ENCODE measurements at places on chromosomes 1 and 21.

DNA sequence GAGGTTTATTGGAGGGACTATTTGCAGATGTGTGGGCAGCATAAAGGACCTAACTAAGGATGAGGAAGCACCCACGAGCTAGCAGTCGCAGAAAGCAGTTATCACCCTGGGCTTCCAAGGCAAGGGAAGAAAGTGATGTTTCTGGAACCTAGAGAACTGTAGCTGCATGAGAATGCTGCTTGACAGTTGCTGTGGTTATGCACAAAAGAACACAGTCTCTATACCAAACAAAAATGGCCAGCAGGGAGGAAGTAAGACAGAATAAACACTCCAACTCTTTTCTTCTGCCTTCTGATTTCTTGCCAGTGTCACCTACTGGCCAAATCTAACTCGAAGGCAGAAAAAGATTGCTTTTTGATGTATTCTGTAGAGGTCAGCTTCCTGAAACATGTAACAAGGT is 190.2 kb downstream of the RASAL2 start:
- DNase-seq, result no peak

GRCh38 chr1:217244971-217245370 is 385.9 kb downstream of the GPATCH2 start:
- no peak for DNase-seq

DNA sequence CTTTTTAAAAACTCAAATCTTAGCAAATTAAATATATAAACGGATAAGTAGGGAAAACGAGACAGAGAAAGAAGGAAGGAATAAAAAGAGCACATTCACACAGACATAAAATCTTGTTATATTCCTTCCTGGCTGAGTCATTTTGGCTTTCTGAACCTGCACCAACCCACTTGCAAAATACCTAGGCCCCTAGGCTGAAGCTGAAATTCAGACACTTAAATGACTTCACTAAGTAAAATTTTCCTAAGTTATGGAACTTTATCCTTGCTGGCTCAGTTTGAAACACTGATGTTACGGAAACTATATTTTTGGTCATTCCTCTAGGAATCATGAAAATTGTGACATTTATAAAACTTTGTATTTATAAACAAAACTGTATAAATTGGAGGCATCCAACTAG is 462.8 kb upstream of the NFIA start:
- no peak for DNase-seq

DNA sequence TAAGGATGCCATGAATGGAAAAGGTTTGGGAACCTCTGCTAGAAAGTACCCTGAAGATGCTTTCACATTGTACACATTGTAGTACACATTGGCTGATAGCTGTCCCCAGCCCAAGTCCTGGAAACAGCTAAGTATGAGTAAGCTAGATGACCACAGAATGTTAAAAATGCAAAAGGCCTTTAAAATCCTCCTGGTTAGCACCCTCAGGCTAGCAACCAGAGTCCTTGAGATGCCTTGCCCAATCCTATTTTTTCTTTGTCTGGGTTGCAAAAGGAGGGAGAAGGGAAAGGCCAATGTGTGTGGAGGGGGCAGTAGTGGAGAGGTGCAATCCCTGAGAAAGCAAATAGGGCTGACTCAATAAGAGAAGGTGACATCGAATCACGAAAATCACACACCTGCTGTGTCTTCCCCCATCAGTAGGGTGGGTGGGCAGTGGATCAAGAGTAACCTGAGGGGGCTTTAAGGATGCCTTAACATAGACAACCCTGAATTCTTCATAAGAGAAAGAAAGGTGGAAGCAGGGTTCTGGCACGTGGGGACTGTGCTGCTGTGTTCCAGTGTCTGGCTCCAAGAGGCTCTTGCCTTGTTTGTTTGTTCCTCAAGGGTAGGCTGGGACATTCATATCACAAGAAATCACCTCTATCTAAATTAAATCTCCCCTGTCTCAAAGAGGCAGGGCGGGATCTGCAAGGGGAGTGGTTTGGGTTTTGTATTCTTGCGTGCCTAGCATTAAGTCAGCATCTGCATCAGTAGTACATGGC is 266.2 kb upstream of the PLXNA2 start:
- no peak for DNase-seq

- DNase-seq, result no peak
Observed at GRCh38 chr1:11854519-11854918, 4.2 kb downstream of the NPPB start.

DNA sequence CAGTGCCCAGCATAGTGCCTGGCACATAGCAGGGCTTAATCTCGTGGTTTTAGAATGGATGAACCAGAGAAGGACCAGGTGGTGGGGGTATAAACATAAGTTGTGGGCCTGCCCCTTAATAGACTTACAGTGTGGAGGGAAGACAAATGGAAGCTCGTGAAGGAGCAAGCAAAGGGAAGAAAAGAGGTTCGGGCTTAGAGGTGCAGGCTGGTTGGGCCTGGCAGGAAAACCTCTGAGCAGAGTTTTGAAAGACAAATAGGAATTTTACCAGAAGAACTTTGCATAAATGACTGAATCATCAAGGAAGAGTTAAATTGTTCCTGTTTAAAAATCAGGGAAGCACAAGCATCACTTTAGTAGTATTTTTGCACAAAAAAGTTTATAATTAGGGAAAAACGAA is 4.5 kb downstream of the RHOU start:
- DNase-seq, result no peak

GRCh38 chr1:3457910-3458883 is 3.7 kb downstream of the ARHGEF16 start:
- DNase-seq, result no peak

GRCh38 chr1:36419569-36419968 is 21.9 kb upstream of the LSM10 start:
- DNase-seq, result no peak

- no peak for DNase-seq
Observed at GRCh38 chr1:2916706-2917105, 104.6 kb upstream of the ACTRT2 start.

- DNase-seq, result no peak
Observed at GRCh38 chr1:228891272-228892034, 156.2 kb downstream of the RHOU start.

- no peak for DNase-seq
Observed at GRCh38 chr1:35561297-35561971, 3.8 kb downstream of the NCDN start.

GRCh38 chr1:107704911-107705310 is 260.1 kb downstream of the VAV3 start:
- DNase-seq, result no peak

DNA sequence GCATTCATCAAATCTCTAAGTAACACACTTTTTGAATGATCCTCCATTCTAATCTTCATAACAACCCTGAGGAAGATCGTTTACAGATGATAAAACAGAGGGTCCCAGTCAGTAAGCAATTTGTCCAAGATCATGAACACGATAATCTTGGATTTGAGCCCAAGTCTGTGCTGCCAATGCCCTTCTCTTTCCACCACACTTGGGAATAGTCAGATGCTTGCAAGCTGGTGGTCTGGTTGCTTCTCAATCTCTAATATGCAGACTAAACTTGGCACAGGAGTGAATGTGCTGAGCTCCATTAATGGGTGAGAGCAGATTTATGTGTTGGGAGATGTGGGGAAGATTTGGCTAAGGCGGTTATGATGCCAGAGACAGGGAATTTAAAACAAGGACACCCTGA is 430.6 kb upstream of the DAB1 start:
- DNase-seq, result no peak

DNA sequence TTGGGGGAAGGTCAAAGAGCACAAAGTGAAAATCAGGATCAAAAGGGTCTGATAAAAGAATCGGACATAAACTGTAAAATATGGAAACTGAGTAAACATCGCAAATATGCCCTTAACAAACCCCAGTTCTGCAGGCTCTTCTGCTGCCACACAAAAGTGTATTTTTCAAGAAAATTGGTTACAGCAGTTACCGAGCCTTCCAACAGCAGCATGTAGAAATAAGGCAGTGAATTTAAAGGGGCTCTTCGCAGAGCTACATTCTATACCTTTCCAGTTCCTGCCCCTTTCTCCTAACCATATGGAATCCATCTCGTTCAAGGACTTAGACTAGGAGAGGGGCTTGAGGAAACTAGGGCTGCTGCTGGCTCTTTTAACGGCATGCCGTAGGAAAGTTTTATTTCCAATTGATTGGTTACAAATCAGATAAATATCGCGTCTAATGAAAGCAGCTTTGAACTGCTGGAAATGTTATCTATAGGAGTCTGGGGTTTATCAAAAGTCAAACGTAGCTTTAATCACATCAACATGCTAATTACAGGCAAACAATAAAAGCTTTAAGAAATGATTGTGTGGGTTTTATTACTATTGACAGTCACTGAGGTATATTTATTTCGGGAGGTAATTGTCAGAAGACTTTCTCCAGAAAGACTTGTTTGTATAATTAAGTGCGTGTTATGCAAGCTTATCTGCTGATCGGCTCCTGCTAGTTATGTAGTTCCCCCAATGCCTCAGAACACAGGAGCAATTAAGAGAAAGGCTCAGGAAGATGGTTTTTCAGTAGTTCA is 59.1 kb downstream of the GORAB start:
- no peak for DNase-seq

- DNase-seq, result no peak
Observed at GRCh38 chr1:198007687-198008607, 90.8 kb downstream of the LHX9 start.

GRCh38 chr1:63317817-63318152 is 4.6 kb upstream of the FOXD3 start:
- DNase-seq, result no peak

DNA sequence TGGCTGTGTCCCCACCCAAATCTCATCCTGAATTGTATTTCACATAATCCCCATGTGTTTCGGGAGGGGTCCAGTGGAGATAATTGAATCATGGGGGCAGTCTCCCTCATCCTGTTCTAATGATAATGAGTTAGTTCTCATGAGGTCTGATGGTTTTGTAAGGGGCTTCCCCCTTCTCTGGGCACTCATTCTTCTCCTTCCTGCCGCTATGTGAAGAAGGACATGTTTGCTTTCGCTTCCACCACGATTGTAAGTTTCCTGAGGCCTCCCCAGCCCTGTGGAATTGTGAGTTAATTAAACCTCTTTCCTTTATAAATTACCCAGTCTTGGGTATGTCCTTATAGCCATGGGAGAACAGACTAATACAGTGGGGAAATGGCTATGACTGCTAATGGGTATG is 72.7 kb upstream of the ZNF648 start:
- no peak for DNase-seq

GRCh38 chr1:64470665-64471217 is 812 bp downstream of the CACHD1 start:
- no peak for DNase-seq

DNA sequence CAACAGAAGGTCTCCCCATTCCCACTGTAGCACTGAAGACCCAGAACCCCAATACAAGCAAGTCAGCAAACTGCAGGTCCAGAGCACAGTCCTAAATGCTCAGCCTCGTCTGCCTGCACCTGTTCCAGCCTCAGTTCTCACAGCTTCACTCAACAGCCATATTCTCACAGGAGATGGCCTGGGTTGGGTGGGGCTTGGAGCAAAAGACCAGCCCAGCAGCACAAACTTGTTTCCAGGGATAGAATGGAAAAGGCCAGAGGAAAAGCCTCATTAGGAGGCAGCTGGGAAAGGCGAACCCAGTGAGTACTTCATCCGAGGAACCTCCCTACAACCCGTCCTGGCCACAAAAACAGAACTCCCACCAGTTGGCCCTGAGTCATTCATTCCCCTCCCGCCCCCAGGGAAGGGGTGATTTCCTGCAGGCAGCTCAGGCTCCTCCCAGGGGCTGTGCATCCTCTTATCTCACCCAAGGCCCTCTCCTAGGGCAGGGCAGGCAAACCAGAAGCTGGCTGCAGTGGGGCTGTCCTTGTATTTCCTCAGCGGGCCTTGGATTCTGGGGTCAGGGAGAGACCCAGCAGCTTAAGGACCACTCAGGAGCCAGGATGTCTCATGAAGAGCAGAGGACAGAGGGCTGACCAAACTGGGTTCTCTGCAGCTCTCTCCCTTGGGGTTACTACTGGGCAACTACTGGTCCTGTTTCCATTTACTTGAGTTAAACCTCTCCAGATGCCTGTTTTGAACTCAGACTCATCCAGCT is 7.4 kb upstream of the MPL start:
- DNase-seq, result no peak

- no peak for DNase-seq
Observed at GRCh38 chr1:172760121-172760520, 101.2 kb downstream of the FASLG start.

GRCh38 chr1:67674260-67675011 is 10.6 kb upstream of the GADD45A start:
- peak; percentile 13 for DNase-seq

DNA sequence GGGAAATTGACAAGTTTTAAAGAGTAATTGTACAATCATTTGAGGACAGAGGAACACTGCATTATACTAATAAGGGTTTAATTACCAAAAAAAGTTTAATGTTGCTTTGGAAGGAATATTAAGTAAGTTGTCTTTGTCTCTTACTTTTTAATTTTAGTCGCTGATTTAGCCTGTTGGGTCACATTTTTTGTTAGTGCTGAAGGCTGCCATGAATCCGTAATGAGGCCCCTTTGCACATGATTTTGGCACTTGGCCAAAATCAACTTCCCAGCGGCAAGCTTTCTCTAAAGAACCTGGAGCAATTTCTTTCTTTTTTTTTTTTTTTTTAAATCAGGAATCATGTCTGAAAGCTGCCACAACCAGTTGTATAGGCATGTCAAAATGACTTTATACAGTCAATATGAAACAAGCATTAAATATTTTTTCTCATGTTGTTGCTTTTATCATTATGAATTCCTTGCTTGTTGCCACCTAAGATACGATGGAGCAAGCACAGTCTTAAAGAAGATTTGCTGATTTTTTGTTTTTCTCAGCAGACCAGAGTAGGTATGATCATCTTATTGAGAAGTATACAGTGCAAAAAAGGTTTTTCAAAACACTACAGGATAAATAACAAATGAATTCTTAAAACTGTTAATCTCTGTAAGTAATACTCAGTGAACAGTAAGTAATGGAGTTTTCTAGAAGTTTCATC is 690.4 kb downstream of the USP25 start:
- DNase-seq, result peak; percentile 63

GRCh38 chr1:12505231-12505630 is 112.8 kb downstream of the DHRS3 start:
- no peak for DNase-seq

GRCh38 chr1:46535063-46535462 is 16.4 kb downstream of the KNCN start:
- no peak for DNase-seq

DNA sequence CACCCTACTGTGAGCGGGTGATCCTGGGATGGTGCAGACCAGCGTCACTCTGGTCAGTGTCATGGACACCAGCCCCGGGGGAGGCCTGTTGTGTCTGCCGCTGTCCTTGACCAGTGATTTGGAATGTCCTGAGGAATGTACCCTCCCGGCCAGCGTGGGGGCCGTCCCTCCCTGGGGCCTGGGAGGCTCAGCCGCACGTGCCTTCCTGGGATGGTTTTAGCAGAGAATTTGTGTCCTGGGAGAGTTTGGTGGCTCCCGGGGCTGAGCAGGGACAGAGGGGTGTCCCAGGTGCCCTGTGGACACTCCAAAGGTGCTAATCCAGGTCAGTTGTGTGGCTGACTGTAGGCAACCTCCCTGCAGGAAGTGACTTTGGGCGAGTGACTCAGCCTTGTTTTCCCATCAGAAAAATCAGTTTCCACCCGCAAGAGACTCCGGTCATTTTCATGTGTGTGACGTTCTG is 6.2 kb downstream of the ARHGEF16 start:
- DNase-seq, result no peak

All from NCI-H774 (cell line).